ENCODE measurements at places on chromosomes 4 and X. TPM values are rescaled to one million over a fixed set of nuclear protein-coding genes. Genes with fewer than 3 reads are reported as not detected.

Gene DDX60
- 7.8 TPM for total RNA-seq

Gene TBC1D8B
- 1.6 TPM for total RNA-seq

Gene FABP2
- not detected for total RNA-seq

Gene VCX3B
- total RNA-seq, result not detected

Gene WNK3
- total RNA-seq, result 36.1 TPM

Gene COL4A5
- total RNA-seq, result 115 TPM

Gene STOX2
- total RNA-seq, result 13.3 TPM

Gene MAGEC3
- not detected for total RNA-seq

Gene MAGEA9B
- total RNA-seq, result not detected

Gene SPATA4
- total RNA-seq, result 0.09 TPM

Gene KLHL13
- 22.1 TPM for total RNA-seq

Gene GPR119
- not detected for total RNA-seq

Gene ANXA10
- total RNA-seq, result not detected

Gene GPM6B
- total RNA-seq, result 49.6 TPM
